Stimulated activated CD8-positive, alpha-beta memory T cell treated with anti-CD3 and anti-CD28 coated beads, Interleukin-7, amount 100 ng/mL, for 1 hour (primary cell): ENCODE measurements at places on chromosomes 4 and X.

- no peak for DNase-seq
Measured at GRCh38 chrX:81255876-81256275, 54.0 kb downstream of the SH3BGRL start.

GRCh38 chrX:133988010-133988409, 2.6 kb upstream of the GPC3 start:
- no peak for DNase-seq

DNA sequence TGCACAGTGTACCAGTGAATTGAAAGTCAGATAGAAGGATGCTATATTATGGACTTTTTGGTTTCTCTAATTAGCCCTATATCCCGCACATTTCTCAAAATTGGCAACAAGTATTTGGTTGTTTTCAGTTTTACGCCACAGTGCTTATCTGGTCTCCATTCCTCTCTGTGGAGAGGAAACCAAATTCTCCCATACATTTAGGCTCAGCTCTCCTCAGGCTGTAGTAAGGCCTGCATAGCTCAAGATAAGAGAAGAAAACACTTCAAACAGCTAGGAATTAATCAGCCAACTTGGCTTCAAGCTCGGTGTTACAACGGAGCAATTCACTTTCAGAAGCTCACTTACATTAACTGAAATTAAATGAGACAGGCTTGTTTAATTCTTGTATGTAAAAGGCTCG, 263.2 kb downstream of the PDHA2 start:
- no peak for DNase-seq

DNA sequence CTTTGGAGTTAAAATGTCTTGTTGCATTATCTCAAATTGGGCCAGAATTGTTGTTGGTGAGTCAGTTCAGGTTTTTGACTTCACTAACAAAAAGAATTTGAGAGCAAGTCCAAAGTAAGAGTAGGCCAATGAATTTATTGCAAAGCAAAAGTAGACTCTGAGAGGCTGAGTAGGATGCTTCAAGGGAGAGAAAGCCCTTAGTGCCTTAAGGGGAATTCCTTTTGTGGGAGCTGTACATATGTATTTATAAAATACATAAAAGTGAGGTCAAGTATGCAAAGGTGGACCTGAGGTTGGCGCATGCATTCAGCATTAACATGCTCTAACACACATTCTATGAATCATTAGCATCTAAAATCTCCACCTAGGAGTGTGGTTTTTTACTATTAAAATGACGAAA, 565.4 kb downstream of the GRXCR1 start:
- no peak for DNase-seq

GRCh38 chrX:70029863-70030262, 19.9 kb downstream of the AWAT2 start:
- no peak for DNase-seq

DNA sequence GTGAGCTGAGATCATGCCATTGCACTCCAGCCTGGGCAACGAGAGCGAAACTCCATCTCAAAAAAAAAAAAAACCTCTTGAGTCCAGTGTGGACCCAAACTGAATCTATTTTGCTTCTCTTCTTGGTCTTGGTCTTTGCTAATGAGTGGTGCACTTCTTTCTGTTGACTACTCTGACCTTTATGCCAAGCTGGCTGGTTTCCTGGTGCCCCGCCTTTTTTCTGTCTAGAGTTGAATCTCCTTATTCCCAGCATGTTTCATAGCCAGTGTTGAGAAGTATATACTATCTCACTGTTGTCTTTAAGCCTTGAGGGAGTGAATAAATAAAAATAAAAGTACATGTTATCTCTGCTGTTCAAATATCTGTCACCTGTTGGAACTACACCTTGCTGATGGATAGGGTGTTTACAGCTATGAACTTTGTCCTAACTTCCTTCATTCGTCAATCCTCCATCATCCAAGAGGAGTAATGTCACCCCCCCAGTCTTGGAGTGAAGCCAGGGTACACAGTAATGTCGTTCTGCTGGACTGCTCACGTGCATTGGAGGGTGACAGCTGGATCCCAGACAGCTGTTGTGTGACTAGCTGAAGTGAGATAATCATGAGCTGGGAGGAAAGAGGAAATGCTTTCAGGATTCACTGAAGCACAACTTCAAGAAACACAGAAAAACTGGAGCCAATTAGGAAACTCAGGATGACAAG, 99.3 kb upstream of the PRKG2 start:
- DNase-seq: no peak

- no peak for DNase-seq
Measured at GRCh38 chr4:30875658-30876269, 155.6 kb downstream of the PCDH7 start.

- DNase-seq: no peak
Measured at GRCh38 chr4:139789096-139789654, 123.6 kb downstream of the MGST2 start.

DNA sequence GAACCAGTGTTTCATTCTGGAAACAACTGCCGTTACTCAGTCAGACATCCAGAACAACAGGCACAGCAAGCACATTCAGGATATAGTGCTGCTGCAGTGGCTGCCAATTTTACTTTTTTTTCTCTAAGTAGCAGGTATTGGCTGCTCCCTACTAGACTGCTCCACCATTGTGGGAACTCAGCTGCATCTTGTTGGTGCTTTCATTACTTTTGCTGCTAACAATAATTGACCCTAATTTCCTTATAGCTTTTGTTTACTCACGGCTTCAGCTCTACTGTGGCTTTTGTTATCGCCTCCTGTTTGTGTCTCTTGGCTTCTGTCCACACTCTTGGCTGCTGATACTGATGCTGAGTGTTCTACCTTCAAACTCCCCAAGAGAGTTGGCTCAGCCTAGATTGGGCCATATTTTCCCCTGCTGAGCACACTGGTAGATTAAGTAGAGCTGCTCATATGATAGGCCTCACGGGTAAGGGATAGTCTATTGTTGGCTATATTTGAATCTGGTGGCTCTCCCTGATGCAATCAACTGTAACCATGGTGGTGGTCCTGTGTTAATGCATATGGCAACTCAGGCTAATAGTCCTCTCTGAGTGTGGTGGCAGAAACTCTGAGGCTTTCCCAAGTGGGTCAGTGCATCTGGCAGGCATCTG, 44.5 kb upstream of the IL2 start:
- no peak for DNase-seq
